ENCODE measurements at places on chromosomes 1 and 21.
A peak's percentile ranks its signal among the peaks of the same experiment; 100 is the strongest.

- peak; percentile 93 for DNase-seq
Measured at GRCh38 chr1:236523704-236524141, at the start of gene LGALS8. Gene LGALS8 (plus strand): TSS chr1:236523982. CDS start chr1:236526071, 2,089 bp downstream.

DNA sequence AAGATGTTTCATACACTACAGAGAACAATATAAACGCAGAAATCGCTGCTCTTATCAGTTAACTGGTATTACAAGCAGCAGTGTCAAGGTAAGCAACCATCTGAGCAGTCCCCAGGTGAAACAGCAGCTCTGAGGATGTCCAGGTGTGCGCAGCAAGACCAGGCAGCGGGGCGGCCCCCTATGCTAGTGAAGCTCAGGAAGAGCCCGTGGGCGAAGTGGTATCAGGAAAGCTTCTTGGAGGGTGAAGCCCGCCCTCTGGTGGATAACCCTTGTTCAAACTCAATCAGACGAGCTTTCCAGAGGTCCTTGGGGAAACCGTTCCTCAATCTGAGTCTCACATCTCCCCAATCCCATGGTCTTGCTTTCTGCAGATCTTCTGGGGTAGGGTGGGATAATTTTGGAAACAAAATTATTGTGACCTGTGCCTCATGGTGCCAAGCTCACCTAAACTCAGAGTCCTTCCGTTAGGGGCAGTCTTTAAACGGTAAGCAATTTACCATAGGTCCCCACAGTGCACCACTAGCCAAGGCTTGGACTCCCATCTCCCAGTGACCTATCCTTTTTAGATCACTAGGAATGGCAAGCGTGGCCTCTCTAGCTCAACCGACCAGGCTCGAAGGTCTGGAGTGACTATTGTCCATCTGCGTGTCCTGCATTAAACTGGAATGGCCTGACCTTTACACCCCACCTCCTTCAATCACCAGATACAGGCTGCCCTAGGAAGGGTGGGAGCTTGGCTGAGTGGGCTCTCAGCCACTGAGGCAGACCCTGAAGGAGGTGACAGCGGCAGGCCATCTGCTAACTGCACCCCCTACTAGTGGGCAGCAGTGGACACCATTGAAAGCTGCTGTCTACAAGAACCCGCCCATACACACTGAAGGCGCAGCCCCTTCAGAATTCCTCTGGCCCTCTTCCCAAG is 13.6 kb upstream of the FAM110D start:
- DNase-seq = peak; percentile 81

GRCh38 chr1:229247871-229248270 is 23.0 kb upstream of the RAB4A start:
- no peak for DNase-seq

DNA sequence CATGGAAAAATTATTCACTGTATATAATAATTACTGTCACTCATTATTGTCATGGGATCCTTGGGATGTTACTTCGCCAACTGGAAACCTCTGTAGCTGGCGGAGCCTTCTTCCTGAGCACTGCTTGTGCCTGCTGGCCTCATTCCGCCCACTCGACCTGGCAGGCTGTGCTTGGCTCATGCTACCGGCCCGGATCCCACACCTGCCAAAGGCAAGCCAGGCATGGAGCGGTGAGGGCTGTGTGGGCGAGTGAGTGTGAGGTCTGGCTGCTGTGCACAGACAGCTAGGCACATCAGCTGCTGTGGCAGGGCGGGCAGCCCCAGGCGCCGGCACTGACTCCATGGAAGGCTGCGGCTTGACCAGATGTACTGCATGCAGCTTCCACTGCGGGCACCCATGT is 78.4 kb downstream of the DISP1 start:
- no peak for DNase-seq

- no peak for DNase-seq
Measured at GRCh38 chr1:156931211-156931952, 10.9 kb downstream of the LRRC71 start.

DNA sequence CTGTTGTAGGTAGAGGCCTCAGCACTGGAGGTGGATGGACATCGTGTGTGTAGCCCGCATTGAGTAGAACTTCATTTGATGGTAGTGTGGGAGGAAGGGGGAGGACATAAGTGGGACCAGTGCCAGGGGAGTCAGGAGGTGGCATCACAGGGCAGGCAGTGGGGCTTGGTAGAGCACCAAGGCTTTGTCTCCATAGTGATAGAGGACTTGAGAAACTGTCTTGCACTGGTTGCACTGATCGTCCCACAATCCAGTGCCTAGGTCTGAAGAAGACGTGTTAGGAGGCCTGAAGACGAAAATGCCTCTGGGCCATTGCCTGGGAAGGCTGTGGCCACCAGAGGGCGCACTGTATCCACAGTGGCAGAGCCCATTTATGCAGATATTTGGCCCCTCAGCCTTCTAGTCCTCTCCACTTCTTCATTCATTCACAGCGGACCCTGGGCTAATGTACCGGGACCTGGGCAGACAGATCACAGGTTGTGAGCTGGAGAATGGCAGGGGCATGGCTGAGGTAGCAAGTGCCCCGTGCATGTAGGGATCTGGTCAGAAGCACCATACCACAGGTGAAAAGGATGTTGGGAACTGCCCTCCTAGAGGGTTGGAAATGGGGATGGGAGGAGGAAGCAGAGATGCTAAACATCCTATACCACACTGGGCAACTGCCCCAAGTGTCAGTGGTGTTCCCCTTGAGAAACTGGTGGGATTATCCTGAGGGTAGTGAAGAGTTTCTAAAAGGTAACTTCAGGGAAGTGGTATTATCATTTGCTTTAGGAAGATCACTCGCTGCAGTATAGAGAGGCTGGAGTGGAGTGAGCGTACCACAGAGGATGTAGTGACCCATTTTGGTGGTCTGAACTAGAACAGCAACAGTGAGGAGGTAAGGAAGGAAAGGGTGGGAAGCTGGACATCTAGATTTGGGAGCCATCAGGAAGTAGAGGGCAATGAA is 95.3 kb downstream of the PIK3R3 start:
- DNase-seq = peak; percentile 82

GRCh38 chr1:109977657-109978378 is 6.7 kb upstream of the AHCYL1 start:
- DNase-seq = no peak

GRCh38 chr1:216314379-216315095 is 108.7 kb downstream of the USH2A start:
- no peak for DNase-seq

DNA sequence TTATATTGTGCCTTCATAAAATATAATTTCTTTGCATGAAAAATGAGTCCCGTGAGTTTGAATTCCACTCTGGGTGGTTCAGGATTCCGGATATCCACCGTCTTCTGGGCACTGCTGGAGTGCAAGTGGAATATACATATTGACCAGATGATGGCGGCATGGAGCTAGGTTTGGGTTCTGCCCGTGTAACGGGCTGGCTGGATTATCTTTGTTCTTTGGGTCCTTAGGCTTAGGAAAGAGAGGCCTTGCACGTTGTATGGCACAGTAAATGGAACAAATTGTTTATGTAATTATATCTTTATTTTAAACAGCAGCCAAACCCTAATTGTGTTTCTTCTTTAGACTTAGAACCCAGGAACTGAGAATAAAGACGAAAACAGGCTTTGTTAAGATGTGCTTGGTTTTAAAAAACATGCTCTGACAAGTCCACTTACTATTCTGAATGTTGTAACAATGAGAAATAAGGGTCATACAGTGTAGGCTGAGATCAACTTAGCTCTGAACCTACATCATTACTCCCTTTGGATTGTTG is 13.5 kb upstream of the ACBD6 start:
- peak; percentile 83 for DNase-seq

DNA sequence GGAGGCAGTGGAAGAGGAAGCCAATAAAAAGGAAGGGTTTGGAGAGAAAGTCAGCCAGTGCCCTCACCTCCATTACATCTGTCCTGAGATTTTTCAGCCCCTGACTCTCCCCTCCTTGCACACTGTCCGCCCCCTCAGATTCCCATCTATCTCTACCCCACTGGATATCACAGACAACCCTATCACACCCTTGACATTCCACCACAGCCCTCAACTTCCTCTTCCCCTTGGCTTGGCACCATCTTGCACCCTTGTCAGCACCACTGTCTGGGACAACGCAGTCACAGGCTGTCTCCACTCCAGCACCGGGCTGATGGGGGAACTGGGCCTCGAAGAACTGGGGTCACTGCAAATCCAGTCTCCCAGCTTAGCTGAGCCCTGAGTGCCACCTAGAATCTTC is 14.2 kb upstream of the PLEKHA6 start:
- DNase-seq = no peak

- no peak for DNase-seq
Measured at GRCh38 chr1:175129644-175129996, 62.0 kb downstream of the TNN start.

DNA sequence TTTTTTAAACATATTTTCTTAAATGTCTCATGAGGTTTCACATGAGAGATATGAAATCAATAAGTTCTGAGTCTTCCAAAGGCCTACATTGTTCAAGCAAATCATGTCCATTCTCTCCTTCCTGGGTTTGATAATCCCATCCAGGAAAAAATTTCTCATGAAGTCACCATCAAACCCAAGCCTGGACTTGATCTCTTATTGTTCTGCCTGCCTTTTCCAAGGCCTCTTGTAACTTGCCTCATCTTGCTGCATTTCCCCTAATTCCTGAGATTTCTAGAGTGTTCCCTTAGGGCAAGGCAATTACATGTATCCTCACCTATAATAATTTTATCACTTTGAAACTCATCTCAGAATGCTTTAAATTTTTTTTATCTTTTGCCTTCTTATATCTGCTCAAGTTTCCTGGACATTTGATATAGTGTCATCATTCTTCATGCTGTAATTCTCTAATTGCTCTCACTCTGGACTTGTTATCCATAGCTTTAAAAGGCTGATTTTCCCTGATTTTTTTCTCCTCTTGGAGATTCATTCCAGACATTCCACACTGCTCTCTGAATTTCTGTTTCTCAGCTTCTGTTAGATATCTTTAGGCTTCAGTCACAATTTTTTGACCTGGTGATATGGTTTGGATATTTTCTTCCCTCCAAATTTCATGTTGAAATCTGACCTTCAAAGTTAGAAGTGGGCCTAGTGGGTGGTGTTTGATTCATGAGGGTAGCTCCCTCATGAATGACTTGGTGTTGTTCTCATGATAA is 126.4 kb downstream of the LRRC7 start:
- no peak for DNase-seq

GRCh38 chr1:172566196-172566997 is 33.4 kb downstream of the SUCO start:
- DNase-seq = no peak

DNA sequence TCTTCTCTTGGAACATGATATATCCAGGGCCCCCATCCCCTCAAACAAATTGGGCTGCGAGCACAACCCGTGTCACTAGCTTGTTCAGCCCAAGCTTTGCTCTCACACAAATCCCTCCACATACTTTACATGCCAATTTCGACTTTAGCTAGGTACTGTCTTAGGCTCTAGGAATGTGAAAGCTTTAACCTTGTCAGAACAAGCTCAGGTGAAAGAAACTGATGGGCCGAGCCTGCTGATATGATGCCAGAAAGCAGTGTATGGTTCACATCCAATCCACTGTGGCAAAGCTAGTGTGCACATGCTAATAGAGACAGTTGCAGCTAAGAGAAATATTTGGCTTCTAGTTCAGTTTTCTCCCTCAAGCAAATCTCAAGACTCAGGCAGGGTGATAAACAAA is 79.5 kb downstream of the TNFSF18 start:
- DNase-seq = no peak

GRCh38 chr1:81937791-81938450 is 137.2 kb downstream of the ADGRL2 start:
- DNase-seq = no peak
